ENCODE measurements at places on chromosomes 3 and 15. TPM values are rescaled to one million over a fixed set of nuclear protein-coding genes. Genes with fewer than 3 reads are reported as not detected.
A peak's percentile ranks its signal among the peaks of the same experiment; 100 is the strongest.

Gene THRB
- 113 TPM for total RNA-seq

GRCh38 chr3:30747771-30748281, 141.4 kb downstream of the TGFBR2 start:
- DNase-seq, result no peak

Gene HTR3C
- not detected for total RNA-seq

DNA sequence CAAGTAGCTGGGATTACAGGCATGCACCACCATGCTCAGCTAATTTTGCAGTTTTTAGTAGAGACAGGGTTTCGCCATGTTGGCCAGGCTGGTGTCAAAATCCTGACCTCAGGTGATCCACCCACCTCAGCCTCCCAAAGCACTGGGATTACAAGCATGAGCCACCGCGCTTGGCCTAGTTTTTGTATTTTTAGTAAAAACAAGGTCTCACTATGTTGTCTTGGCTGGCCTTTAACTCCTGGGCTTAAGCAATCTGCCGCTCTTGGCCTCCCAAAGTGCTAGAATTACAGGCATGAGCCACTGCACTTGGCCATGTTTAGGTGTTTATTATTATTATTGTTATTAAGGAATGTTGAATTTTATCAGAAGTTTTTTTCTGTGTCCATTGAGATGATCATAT, 14.7 kb downstream of the IL16 start:
- no peak for DNase-seq

Gene NANOGP8
- total RNA-seq, result 1.7 TPM

- DNase-seq, result no peak
Observed at GRCh38 chr15:22236469-22236868, 156.1 kb downstream of the OR4M2 start.

DNA sequence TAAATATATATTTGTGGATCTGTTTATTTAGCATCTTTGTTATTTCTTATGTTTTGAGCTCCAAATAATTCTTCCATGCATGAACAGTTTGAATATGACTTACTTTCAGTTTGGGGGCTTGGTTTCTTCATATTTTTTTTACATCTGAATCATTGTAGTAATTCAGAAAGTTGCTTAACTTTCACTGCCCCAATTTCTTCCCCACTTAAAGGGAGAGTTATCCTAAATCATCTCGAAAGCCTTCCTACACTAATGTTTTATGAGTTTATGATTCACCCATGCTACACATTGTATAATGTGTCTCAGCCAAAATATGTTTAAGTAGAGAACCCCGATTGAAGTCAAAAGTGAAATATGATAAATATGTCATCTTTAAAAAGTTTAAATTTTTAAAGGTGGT, 47.8 kb downstream of the SPRED1 start:
- DNase-seq, result no peak

DNA sequence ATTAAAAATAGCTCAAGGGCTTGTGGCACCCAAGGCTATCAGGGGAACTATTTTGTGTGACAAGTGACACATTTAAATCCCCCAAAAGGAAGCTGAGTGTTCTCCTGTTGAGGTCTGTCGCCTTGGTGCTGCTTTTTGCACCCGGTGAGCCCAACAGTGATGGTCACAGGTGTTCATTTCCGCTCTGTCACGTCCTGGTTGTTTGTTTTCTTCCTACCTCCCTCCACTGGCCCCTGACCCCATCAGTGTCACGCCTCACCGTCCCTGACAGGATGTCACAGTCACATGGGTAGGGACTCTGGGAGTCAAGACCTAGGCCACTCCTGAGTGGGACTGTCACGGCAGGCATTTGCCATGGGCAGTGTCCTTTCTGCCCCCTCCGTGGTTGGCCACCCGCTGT, 11.2 kb downstream of the SLCO3A1 start:
- no peak for DNase-seq

Gene SMCO1
- total RNA-seq, result not detected

DNA sequence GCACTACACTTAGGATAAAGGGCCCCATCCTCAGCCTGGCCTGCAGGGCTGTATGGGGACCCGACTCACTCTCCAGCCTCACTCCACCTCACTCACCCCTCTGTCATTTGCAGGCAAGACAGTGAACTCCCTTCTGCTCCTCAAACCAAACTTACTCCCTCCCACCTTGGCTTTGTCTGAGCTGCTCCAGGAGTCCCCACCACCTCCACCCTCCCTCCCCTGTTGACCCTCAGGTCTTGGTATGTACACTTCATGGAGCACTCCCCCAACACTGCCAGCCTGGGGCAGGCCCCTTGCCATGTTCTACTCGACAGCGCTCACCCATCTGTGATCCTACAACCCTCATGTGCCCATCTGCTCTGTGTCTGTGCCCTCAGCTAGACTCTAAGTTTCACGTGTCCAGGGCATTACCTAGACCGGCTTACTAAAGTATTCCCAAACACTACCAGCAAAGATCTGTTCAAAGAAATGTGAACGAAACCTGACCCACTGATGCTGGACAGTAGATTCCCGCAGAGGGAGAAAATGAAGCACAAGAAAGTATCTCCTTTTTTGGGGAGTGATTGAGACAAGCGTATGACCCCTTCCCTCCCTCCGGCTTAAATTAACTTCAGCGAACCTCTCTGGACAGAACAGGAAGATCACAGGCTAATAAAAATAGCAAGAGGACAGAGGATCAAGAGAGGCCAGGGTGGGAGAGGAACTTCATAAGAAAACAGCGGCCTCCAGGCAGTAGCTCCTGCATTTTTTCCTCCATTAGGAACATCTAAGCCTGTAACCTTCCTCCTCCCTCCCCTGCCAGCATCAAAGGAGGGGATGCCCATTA, 113.2 kb downstream of the RFTN1 start:
- DNase-seq, result no peak

DNA sequence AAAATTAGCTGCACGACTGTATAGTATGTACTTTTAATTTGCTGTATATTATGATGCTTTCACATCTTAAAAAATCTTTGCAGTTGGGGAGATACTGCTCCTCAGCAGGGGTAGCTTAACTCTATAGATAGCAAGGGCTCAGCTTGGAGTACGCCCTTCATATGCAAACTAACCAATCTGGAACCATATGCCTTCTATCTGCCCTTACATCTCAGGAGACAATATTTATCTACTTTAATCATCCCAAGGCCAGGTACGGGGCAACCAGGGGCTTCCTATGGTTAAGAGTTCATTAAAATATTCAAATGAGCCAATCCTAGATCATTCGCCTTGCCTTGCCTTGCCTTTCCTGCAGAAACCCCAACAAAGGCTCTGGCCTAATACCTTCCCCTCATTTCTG, 204.1 kb upstream of the ZBTB20 start:
- DNase-seq, result no peak

- DNase-seq, result no peak
Observed at GRCh38 chr3:46371519-46372340, 984 bp downstream of the CCR5 start.

- no peak for DNase-seq
Observed at GRCh38 chr15:69757186-69757585, 304.6 kb downstream of the RPLP1 start.

- no peak for DNase-seq
Observed at GRCh38 chr3:72390841-72391240, 457.4 kb downstream of the SHQ1 start.

- no peak for DNase-seq
Observed at GRCh38 chr15:70503798-70504298, 259.5 kb downstream of the UACA start.

DNA sequence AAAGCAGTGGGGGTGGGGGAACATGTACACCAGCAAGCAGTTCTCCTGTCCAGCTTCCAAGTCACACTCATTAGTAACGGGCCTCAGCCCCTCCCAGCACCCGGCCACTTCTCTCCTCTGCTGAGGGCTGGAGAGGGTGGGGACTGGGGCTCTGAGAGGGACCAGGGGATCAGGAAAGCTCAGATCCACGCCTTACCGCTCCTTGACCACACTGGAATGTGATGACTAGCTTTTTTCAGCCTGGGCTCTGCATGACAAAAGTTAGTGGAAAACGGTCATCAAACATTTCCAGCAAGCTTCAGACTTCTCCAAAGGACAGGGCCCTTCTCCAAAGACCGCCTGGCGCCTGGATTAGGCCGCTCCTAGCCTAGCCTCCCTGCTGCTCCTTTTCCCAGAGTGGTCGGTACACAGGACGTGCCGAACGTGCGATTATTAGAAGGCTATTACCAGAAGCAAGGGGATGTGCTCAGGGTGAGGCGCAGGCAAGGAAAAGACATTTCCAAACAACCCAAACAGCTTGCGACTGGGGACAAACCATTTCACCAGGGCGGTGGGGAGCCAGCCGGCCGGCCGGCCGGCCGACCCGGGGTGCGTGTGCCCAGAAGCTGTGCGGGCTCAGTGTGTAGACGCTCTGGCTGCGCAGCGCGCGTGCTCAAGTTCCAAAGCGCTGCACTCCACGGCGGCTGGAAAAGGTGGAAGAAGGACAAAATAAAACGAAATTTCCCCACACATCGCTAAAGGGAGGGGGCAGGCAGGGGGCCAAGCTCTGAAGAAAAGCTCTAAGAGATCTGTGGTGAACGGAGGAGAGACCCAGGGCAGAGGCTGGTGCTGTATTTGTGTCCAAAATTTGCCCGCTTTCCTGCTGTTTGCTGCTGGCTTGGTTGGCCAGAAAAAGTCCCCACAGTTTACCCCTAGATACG, 51.0 kb upstream of the SSR3 start:
- DNase-seq, result no peak

- DNase-seq, result no peak
Observed at GRCh38 chr3:14801031-14801430, 17.7 kb upstream of the FGD5 start.

GRCh38 chr3:188037965-188038581, 115.9 kb upstream of the LPP start:
- DNase-seq, result no peak

Gene ZBBX
- total RNA-seq, result 13.0 TPM

GRCh38 chr3:188241072-188241471, 87.1 kb downstream of the LPP start:
- DNase-seq, result no peak

- no peak for DNase-seq
Observed at GRCh38 chr3:187247398-187247797, 44.1 kb downstream of the MASP1 start.

Gene TMC3
- total RNA-seq, result 0.27 TPM

- no peak for DNase-seq
Observed at GRCh38 chr3:128317698-128318231, 148.9 kb downstream of the DNAJB8 start.

Gene DLL4
- total RNA-seq, result 13.8 TPM

Gene ATP13A5
- total RNA-seq, result 2.2 TPM

- DNase-seq, result no peak
Observed at GRCh38 chr15:87707071-87707470, 549.5 kb downstream of the NTRK3 start.

- peak; percentile 88 for DNase-seq
Observed at GRCh38 chr3:47009225-47010110, 30.0 kb downstream of the NBEAL2 start.

Gene DPPA2
- total RNA-seq, result not detected

Gene ASTE1
- 9.3 TPM for total RNA-seq

- peak; percentile 15 for DNase-seq
Observed at GRCh38 chr3:32934150-32934742, 17.2 kb upstream of the CCR4 start.

Gene DYNC1LI1
- 42.0 TPM for total RNA-seq

GRCh38 chr3:15385901-15386653, 41.3 kb downstream of the METTL6 start:
- no peak for DNase-seq

- no peak for DNase-seq
Observed at GRCh38 chr3:116280130-116280740, 165.1 kb downstream of the LSAMP start.

- DNase-seq, result no peak
Observed at GRCh38 chr3:42803414-42804105, 730 bp downstream of the HIGD1A start.

DNA sequence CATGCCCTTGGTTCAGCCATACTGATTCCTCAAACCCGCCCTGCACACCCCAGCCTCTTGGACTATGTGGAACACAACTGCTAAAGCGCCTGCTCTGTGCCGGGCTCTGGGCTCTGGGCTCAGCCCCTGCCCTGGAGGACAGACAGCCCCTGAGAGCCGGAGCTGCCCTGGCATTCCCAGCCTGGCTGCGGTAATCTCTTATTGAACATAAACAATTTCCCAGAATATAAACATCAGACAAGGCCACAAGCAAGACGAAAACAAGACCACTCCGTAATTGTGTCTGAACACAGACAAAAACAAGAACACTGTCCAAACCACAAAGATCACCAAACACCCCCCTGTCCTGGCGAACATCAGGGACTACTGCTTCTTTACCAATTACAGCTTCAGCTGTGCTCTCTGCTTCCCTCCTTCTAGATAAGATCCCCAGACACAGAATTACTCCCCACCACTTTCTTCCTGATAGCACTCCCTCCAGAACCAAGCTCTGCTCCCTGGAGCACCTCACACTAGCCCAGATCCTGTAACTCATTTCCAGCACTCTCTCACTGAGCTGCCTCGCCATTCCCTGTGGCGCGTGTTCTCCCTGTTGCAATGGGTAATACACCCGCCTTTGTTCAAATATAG, 57.1 kb upstream of the TLE3 start:
- no peak for DNase-seq

Gene ZNF662
- 12.9 TPM for total RNA-seq

- DNase-seq, result peak; percentile 34
Observed at GRCh38 chr15:44711743-44712345, 527 bp downstream of the B2M start.

- DNase-seq, result no peak
Observed at GRCh38 chr15:58549785-58550074, 117.9 kb downstream of the LIPC start.

GRCh38 chr3:50189274-50189673, 2.1 kb upstream of the GNAT1 start:
- peak; percentile 78 for DNase-seq

DNA sequence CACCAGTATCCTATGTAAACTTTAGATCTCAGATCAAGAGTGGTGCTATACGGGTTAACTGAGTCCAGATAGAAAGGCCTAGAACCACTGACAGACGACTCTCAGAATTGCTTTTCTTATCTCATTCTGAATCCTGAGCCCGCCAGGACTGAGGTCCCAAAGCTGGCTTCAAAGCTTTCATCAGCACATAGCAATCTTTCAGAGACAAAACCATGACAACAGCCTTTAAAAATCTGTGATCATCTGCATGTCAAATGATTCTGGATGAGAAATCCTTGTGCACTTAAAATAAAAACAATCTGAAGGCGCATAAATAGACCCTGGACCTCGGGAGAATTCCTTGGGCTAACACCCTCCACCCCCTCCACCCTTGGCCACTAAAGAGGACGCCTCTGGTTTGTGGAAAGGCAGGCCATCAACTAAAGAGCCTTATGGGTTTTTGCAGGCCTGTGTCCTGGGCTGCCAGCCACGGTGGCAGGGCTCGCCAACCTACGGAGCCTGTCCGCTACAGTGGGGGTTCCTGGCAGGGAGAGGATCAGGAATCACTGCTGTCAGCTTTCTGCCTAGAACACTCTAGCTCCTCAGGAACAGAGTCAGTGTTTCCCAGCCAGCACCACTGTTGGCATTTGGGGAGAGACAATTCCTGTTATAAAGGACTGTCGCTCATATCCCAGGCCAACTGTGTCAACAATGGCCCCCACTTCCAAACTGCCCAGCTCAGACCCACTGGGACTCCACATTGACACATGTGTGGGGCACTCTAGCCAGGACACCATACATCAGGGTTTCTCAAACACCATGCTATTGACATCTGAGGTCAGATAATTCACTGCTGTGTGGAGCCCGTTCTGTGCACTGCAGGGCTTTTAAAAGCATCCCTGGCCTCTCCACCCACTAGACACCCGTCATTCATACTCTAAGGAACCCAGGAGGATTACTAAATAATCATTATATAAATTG, 20.2 kb downstream of the TLE3 start:
- peak; percentile 29 for DNase-seq

Gene GOLGA8K
- 0.60 TPM for total RNA-seq

GRCh38 chr3:87332789-87333188, 56.4 kb upstream of the POU1F1 start:
- DNase-seq, result no peak

- no peak for DNase-seq
Observed at GRCh38 chr3:9883706-9884554, 3.9 kb upstream of the CIDEC start.
